ENCODE measurements at places on chromosomes 7 and 10.
A peak's percentile ranks its signal among the peaks of the same experiment; 100 is the strongest.

DNA sequence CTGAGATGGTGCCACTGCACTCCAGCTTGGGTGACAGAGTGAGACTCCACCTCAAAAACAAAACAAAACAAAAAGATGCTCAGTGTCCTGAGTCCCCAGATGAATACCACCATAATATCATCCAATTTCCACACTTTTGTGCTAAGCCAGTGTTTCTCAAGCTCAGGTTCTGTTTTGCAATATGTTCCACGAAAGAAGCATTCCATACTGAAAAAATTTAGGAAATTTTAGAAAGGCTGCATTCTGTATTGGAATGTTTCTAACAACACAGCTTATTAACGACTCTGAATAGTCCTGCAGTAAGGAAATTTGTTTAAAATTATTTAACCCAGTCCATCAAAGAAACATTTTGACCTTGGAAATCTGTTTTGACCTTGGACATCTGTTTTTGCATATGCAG is 142.4 kb downstream of the EPC1 start:
- DNase-seq: no peak

GRCh38 chr10:102610441-102610887 is 33.8 kb upstream of the TRIM8 start:
- no peak for DNase-seq

DNA sequence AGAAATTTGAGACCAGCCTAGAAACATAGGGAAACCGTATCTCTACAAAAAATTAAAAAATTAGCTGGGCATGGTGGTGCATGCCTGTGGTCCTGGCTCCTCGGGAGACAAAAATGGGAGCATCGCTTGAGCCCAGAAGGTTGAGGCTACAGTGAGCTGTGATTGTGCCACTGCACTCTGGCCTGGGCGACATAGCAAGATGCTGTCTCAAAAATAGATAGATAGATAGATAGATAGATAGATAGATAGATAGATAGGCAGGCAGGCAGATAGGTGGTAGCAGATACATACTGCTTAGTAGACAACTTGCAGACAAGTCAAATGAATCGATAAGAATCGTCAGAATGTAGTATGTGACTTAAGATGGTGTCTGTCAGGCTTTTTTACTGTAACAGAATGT is 106.9 kb downstream of the SND1 start:
- DNase-seq: no peak

- DNase-seq: no peak
These were observed 233.3 kb upstream of the PTPRZ1 start for GRCh38 chr7:121639705-121640104.

DNA sequence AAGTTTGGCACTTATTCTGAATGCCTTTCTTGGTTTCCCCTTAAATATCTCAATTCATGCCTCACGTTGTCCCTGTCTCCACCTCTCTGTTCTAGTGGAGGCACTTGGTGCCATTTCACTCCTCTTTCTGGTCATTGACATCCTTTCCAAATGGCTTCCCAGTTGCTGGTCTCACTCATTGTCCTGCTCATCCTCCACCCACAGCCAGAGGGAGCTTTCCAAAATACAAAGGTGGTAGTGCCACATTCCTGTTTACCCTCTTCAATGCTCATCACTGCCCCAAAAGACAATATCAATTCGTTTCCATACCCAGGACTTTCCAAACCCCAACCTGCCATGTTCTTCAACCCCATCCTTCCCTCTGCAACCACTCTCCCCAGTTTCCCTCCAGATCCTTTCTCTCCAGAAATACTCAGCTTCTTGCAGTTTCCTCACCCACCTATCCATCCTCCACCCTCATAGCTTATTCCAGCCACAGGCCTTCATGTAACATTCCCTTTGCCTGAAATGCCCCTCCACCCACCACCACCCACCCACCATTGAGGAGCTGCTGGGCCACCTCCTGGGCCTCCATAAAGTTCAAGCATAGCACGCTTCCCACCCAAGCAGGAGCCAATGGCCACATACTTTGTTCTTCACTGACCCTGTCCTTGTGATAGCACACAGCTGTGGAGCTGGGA is 63.1 kb upstream of the ADRB1 start:
- no peak for DNase-seq

GRCh38 chr7:50661345-50662040 is 96.3 kb upstream of the DDC start:
- no peak for DNase-seq

DNA sequence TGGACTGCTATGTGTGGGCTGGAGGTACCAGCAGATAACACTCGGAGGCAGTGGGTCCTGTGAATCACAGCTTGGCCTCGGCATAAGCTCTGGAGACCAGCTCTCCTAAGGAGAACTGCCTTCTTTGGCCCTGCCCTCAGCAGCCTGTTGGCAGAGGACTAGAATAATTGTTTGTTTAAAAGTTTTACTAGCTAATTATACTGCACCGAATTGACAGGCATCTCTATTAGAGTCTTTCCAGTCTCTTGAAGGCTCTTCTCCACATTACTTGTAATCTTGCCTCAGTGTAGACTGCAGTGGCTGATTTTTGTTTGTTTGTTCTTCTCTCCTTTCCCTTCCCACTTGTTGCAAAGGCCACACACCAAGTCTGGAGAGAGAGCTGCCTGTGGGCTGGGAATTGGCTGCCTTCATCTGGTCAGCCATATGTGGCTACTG is 183.2 kb downstream of the AUTS2 start:
- no peak for DNase-seq

- DNase-seq: peak; percentile 34
These were observed 75.6 kb upstream of the LYZL2 start for GRCh38 chr10:30705101-30705624.

GRCh38 chr7:28660132-28660531 is 247.8 kb downstream of the CREB5 start:
- DNase-seq: no peak

DNA sequence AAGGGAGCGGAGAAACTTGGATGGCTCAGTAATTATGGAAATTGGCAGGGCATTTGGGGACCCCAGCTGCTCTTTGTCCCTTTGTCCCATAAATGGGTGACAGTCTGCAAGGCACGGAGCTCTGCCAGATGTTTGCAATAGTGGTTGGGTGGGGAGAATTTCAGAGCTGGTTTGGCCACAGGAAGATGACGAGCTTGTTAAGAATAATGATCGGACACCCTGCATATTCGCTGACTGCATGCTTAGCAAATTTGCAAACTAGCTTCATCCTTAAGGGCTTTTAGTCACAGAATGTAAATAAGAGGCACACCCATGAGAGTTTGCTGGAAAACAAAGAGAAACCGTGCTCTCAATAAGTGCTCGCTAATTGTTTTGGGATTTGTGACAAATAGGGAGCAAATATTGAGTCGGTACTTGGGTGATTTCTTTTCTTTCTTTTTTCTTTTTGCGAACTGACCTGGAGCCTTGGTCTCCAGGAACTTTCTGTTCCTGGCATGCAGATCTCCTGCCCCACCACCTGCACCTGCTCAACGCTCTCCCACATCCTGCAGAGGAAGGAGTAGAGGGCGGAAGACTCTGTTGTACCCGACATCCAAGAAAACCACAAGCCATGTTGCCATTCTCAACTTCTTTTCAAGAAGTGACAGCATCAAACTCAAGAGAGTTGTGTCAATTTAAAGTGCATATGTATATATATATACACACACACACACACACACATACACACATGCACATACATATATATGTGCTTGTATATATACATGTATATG is 238.9 kb downstream of the CAMK1D start:
- DNase-seq: no peak

- DNase-seq: no peak
These were observed 82.5 kb upstream of the PCBD1 start for GRCh38 chr10:70970830-70971229.

GRCh38 chr10:74194545-74194944 is 43.5 kb downstream of the ADK start:
- no peak for DNase-seq

DNA sequence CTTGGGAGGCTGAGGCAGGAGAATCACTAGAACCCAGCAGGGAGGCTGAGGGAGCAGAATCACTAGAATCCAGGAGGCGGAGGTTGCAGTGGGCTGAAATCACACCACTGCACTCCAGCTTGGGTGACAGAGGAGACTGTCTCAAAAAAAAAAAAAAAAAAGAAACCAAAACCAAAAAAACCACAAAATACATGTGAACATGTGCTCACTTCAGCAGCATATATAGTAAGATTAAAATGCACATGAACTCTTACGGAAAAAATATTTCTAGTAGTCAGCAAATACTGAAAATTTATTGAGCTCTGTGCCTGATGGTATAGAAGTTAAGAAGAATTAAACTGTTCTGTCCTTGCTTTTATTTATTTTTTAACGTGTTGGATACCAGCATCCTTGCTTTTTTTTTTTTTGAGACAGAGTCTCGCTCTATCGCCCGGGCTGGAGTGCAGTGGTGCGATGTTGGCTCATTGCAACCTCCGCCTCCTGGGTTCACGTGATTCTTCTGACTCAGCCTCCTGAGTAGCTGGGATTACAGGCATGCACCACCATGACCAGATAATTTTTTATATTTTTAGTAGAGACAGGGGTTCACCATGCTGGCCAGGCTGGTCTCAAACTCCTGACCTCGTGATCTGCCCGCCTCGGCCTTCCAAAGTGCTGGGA is 9.6 kb upstream of the ZNF487 start:
- DNase-seq: no peak

DNA sequence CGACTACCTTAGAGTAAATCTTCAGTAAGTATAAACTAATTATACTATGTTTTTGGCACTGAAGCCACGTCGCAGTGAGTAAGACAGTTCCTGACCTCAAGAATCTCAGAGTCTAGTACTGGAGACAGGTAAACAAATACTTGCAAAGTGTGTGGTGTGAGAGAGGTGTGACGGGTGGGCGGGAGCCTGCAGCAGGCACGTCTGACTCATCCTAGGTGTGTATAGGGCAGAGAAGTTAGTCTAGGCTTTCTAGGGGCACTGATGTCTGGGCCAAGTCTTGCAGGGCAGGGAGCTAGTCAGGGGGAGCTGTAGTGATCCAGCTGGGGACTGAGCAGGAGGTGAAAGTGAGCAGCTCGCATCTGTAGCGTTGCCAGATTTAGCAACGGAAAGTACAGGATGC is 35.9 kb upstream of the SFTPD start:
- DNase-seq: no peak

DNA sequence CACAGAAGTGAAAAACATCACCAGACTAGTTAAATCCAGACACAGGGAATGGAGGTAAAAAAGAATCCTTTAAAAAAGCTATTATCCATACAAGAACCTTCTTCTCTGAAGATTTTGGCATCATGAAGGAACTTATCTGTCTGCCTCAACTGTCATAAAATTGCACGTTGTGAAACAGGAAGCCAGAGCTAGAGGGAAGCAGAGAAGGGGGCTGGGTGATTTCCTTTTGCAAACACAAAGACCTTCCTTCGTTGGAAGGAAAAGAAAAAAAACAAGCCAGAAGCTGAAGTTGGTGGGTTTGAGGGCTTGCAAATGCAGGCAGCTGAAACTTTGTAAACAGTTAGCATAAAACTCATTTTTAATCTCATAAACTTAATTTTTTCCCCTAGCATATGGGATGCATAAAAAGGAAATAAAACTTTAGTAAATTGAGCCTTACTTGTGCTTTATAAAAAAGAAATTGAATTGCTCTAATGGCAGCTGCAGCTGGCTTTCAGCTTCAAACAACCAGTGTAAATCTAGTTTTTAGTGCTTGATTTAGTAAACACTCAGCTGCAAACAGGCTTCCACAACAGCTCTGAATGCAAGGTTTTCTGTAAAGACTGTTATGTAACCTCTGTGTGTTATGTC is 101.6 kb downstream of the OTUD1 start:
- DNase-seq: no peak

- no peak for DNase-seq
These were observed 508.0 kb upstream of the MGMT start for GRCh38 chr10:128958834-128959690.

DNA sequence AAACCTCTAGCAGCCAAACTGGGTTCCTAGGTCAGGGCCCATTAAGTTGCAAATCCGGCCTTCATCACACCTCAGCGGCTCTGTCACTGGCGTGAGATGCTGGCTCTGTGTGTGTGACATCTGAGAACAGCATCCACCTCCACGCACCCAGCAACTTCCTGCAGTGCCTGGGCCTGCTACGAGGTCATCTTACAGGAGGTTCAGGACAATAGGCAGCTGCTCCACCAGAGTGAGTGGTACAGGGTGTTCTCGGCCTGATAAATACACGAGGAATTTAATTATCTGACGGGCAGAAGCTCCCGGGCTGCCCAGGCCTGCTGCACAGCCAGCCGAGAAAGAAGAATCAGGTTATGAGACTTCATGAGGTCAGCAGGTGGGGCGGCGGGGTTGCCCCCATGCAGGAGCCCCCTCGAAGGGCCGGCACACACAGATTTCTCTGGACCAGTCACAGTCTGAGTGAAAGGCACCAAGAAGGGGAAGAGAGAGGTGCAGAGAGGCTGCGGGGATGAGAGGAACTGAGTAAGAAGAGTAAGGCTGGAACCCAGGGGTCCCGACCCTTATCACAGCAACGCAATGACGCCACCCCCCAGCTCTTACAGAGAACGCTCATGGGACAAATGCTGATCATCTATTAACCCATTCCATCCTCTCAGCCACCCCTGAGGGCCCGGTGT is 49.3 kb downstream of the CALML3 start:
- no peak for DNase-seq

- DNase-seq: no peak
These were observed 2.8 kb downstream of the CAMK2G start for GRCh38 chr10:73871295-73872189.

DNA sequence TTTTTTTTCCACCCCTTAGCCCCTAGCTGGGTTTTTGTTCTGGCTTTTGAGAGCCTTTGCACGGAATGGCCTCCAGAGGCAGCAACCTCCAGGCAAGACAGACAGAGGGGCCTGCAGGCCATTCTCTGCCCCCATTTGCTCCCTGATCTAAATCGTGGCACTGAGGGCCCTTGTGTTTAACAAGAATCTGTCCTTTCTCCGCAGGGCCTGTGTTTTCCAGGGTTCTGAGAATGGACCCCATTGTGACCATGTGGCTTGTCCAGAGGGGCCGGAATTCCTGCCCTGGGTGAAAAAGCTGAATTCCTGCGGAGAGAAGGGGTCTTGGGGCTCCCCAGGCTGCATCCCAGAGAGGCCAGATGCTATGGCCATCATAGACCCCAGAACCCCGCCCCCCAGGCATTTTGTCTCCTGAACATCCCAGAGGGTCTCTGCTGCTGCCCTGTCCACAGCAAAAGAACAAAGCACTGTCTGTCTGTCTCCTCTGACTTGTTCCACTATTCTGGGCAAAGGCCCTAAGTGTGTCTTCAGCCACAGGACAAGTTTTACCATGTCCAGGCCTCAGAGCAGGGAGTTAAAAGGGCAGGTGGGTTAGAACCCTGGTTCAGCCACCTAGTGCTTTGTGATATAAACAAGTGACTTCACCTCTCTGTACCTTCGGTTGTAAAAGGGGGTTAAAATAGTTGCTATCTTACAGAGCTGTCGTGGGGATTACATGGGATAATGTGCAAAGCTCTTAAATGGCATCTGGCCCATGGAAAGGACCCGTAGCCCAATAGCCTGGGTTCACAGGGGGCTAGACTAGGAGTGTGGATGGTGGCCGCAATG is 155.6 kb downstream of the SH3PXD2A start:
- no peak for DNase-seq

- no peak for DNase-seq
These were observed 21.8 kb upstream of the SMNDC1 start for GRCh38 chr10:110326351-110327032.

DNA sequence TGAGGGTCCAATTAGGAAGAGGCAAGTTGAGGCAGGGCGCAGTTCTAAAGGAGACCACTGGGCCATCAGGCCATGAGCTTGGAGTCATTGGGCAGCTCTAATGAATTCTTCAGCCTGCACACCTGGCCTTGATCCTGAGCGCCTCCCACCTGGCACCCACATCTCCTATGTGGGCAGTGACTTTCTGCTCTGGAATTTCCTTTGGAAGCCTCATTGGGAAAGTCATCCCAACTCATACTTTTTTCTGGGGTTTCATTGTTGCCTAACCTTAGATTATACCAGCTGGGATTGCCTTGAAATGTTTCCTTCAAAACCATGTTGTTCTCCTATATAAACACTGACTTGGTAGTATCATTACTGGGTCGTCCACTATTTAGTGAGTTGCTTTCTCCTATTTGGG is 54.1 kb downstream of the PLPP4 start:
- no peak for DNase-seq
